ENCODE measurements at places on chromosomes 16 and 17. TPM values are rescaled to one million over a fixed set of nuclear protein-coding genes. Genes with fewer than 3 reads are reported as not detected.

DNA sequence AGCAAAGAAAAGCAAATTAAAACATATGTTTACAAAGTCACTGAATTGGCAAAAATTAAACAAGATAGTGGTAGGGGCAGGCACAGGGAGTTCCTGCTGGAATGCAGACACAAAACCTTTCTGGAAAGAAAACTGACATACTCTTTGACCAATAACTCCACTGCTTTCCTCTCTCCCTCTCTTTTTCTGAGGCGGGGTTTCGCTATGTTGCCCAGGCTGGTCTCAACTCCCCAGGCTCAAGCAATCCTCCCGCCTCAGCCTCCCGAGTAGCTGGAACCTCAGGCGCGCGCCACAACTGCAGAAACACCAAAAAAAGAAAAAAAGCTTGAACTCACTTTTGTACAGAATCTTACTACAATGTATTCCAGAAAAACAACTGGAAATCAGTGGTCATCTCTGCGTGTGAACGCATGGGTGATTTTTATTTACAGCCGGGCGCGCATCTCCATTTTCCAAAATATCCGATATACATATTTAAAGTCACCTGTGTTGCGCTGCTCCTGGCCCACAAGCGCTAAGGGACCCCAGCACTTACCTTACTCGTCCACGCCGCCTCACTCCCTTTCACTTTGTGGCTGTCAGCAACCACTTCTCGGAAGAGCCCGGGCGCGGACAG is 480 bp downstream of the TXNL4B start:
- peak; percentile 76 for DNase-seq

GRCh38 chr17:11244776-11245175 is 3.8 kb downstream of the SHISA6 start:
- DNase-seq = no peak

PROCA1 gene
- 2.6 TPM for total RNA-seq

GRCh38 chr16:30185683-30186421 is 2.5 kb downstream of the CORO1A start:
- no peak for DNase-seq

DNA sequence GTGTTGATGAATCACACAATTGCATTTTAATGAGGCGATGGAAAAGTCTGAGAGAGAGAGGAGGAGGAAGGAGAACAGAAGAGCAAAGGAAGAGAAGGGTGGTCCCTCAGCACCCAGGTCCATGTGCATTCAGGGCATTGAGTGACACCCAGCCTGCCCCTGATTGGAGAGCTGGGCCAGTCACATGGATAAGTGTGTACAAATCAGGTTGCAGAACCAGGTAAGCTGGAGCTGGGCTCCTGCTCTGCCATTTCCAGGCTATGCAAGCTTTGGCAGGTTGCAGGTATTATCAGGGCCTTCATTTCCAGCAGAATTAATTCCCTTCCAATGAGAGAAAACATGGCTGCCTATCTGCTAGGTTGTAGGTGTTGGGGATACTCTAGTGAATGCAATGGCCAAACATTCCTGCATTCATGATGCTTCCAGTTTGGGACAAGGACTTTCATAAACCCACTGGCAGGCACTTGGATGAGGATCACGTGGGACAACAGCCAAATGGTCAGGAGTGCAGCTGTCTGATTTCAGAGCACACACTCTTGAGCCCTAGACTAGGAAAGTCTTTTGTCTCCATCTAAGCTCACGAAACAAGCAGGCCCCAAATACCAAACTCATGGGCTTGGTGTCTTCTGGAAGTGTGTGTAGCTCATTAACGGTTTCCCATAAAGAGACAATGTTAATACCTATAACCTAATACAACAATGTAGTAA is 577.9 kb upstream of the CDH5 start:
- no peak for DNase-seq

- no peak for DNase-seq
Observed at GRCh38 chr16:31467151-31467773, 4.7 kb upstream of the TGFB1I1 start.

PRCD gene
- total RNA-seq = 4.3 TPM

GRCh38 chr17:80845863-80846671 is 145.6 kb upstream of the CHMP6 start:
- DNase-seq = no peak

CLDN9 gene
- total RNA-seq = not detected

- no peak for DNase-seq
Observed at GRCh38 chr17:28585851-28586250, 9.2 kb upstream of the ALDOC start.

PNPO gene
- 26.6 TPM for total RNA-seq

CLEC18B gene
- 0.77 TPM for total RNA-seq

DNA sequence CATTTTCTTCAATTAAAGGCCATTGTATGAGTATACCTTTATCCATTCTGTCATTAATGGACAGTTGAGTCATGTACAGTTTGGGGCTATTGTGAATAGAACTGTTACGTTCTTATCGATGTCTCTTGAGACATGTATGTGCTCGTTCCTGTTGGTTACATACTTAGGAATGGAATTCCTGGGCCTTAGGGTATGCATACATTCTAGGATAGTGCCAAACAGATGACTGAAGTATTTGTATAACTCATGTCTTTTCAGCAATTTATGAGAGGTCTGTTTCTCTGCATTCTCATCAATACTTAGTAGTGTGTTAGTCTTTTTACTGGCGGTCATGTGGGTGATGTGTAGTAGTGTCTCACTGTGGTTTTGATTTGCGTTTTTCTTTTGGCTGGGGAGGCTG is 81.2 kb downstream of the USP22 start:
- no peak for DNase-seq

TTLL6 gene
- total RNA-seq = under 0.01 TPM

DNA sequence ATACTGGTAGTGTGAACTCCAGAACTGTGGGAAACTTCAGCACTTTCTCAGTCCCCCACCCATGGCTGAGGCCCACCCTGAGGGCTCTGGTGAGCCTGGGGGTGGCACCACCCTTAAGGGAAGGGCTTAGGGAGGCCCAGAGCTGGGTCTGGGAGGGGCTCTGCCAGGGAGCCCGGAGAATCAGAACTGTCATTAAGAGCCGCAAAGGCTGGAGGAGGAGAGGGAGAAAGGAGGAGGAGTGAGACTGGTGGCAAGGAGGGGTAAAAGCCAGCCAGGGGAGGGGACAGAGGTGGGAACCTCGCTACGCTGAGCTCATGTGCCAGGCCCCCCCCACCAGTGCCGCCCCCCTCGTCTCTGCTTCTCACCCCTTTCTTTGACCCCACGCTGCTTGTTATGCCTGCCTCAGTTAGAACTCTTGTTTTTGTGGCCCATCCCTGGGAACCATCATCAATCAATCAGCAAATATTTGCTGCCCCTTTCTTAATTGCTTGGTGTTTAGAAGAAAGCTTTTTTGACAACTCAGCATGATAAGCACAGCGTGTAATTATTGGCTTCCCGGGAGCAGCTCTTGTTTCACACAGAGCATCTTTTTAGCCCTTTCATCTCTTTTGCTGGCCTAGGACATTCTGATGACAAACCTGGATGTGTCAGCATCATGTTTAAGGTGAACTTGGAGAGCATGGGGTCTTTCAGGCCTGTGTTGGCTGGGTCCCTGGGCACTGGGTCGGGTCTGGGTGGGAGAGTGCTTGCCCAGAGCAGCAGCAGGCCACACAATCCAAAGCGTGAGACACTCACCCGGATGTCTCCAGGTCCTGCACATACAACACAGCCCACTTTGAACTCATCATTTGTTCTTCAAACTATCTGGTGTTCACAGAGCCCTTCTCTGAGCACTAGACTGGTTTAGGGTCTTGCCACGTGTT is 77.7 kb downstream of the NETO2 start:
- no peak for DNase-seq

GRCh38 chr17:75111777-75112335 is 2.1 kb downstream of the ARMC7 start:
- DNase-seq = no peak

DNA sequence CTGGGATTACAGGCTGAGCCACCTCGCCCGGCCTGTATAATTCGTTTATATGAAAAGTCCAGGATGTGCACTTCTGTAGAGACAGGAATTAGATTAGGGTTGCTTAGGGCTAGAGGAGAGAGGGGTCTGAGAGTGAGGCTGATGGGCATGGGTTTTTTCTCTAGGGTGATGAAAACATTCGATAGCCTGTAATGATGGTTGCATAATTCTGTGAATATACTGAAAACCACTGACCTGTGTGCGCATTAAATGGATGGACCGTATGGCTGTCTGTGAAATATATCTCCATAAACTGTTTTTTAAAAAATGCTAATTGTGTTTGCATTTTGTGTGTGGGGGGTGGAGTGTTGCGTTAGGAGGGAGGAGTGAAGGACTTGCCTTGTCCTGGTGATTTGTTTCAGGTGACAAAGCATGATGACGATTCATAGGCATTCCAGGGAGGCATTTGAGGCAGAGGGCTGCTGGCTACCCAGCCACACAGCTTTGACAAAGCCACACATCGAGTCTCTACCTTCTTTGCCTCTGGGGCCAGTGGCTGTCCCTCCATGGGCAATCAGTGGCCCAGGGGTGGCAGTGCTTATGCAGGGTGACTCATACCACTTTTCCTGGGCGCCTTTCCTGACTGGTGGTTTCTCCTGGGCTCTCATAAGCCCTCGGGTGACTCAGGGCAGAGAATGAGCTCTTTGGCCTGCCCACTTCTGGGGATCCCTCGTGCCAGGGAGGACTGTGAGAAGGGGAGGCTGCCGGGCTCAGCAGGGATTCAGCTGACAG is 148.5 kb upstream of the WSCD1 start:
- peak; percentile 33 for DNase-seq

GRCh38 chr16:58121132-58121531 is 8.0 kb downstream of the CFAP20 start:
- DNase-seq = no peak

C16orf86 gene
- 5.6 TPM for total RNA-seq

DNA sequence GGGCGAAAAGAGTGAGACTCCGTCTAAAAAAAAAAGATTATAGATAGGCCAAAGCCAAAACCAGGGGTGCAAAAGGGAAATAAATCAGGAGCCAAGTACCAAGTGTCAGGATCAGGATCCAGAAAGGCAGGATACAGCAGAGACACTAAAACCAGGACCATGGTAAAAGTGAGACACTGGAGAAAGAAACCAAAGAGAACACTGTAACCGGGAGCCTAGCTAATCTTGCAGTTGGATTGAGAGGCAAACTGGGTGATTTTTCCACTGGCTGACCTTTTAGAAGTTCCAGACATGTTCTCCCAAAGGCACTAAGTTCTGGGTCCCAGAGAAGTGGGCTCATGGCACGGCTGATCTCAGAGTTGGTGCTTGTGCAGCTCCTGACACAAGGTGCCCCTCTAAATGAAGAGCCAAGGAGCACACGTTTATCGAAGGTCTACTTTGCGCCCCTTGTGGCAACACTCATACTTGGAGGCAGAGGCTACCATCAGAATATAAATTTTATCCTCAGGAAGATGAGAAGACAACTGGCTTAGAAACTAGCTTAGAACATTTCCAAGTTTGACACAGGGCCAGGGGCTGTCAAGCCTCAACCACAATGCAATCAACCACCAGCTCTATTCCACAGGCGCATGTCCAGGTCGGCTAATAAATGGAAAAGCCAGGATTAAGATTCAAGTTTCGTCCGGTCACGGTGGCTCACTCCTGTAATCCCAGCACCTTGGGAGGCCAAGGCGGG is 27.5 kb upstream of the HELZ start:
- DNase-seq = peak; percentile 3

GRCh38 chr16:12054396-12054795 is 77.9 kb downstream of the SNX29 start:
- no peak for DNase-seq

GRCh38 chr16:30615358-30616091 is 5.3 kb upstream of the ZNF689 start:
- peak; percentile 28 for DNase-seq

- no peak for DNase-seq
Observed at GRCh38 chr16:23527961-23528643, 17.8 kb upstream of the GGA2 start.

- no peak for DNase-seq
Observed at GRCh38 chr16:2486645-2487516, 12.0 kb downstream of the TBC1D24 start.

GFAP gene
- total RNA-seq = 1.3 TPM

DNA sequence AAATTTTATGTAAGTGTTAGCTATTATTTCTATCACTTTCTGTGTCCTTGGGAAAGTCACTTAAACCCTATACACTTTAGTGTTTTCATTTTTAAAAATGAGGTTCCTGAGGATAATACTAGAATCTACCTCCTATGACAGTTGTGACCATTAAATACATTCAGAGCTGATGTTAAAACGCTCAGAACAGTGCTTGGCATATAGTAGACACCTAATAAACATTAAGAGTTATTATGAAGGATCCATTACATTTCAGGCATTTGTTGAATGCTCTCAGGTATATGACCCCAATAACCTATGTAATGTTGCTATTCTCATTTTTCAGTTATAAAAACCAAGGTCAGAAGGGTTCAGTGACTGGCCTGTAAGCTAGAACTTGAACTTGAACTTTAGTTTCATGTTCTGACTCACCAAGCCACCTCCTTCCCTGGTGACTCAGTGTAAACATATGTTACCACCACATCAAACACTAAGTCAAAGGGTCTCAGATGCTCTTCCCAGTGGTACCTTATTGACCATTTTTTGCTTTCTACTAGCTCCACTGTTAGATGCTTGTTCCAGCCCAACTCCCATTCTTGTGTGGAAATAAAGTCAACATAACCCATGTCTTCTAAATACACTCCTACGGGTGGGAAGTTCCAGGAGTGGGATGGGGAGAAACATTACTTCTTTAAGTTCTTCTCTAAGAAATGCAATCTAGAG is 47.6 kb downstream of the HSD17B2 start:
- DNase-seq = peak; percentile 65

GRCh38 chr16:85988723-85989313 is 89.9 kb downstream of the IRF8 start:
- DNase-seq = no peak

FOXF1 gene
- total RNA-seq = 31.5 TPM

CLDN7 gene
- total RNA-seq = 17.2 TPM

ALDOA gene
- total RNA-seq = 474 TPM

ZNF287 gene
- total RNA-seq = 5.4 TPM

MYH2 gene
- total RNA-seq = not detected

DNA sequence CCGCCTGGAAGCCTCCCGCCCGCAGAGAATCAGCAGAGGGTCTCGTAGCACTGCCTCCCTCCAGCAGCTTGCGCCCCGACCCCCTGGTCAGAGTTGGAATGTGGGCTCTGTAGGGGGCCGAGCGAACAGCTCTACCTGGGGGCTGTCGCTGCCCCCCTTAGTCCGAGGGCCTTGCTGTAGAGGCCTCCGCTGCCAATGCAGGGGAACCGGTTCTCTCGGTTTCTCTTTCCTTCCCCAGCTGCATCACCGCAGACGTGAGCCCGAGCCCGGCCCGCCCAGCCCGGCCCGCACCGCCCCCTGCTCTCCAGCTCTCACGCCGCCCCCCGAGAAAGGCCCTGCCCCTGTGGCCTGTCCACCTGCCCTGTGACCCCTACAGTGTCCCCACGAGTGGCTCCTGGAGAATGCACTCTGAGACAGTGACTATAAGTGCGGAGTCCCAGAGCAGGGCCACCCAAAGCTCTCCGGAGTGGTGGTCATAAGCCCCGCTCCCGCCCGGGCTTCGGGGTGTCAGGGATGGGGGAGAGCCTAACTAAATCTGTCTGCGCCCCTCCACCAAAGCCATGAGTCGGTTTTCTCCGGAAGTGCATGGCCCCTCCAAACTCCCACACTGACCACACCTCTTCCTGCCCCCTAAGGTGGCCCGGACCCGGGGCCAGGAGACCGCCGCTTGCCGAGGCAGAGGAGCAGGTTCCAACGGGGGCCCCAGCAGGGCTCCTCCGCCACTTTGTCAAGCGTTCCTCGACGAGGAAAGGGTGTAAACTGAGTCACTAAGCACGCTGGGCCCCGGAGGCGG is 1.7 kb downstream of the ARHGAP27 start:
- no peak for DNase-seq

Measured in fibroblast of lung (primary cell).